Activated T-helper 2 cell treated with anti-CD3 and anti-CD28 coated beads, Interferon-gamma antibody, Interleukin-2, Interleukin-4, amounts not matched to agents 10 μg/mL and 5 μg/mL and 100 μg/mL, durations not matched to agents 14 hours and 24 hours and 36 hours (primary cell): ENCODE measurements at places on chromosomes 4 and X.

- H3K27ac ChIP-seq, result no peak overlapping the region
- H3K4me1 ChIP-seq, result no peaks in the 10 kb centered on the region
- no peak for DNase-seq
- H3K36me3 ChIP-seq, result no peaks in the 10 kb centered on the region
- H3K27me3 ChIP-seq, result peaks cover 5% of the 10 kb centered on the region
- H3K4me3 ChIP-seq, result no peak overlapping the region
Measured at GRCh38 chr4:121554382-121554781, 142.4 kb downstream of the ANXA5 start.

DNA sequence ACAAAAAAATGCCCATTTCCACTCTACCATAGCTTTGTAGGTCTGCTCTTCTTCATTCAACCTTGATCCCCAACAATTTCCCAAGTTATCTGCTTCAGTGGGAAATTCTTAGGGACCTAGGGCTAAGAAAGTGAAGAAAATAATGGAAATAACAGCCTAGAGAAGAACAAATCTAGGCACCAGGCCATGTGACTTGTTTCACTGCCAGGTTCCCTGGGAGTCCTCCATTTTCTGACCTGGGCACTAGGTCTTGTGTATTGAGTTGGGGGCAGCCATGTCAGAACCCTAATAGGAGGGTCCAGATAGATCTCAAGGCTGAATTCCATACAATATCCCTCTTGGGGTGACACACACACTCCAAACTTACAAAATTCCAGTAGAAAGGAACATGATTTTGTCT lies 194.6 kb upstream of the STK26 start:
- peak overlapping the region; percentile 79 for H3K4me3 ChIP-seq
- peaks cover 39% of the 10 kb centered on the region for H3K4me1 ChIP-seq
- no peak for DNase-seq

DNA sequence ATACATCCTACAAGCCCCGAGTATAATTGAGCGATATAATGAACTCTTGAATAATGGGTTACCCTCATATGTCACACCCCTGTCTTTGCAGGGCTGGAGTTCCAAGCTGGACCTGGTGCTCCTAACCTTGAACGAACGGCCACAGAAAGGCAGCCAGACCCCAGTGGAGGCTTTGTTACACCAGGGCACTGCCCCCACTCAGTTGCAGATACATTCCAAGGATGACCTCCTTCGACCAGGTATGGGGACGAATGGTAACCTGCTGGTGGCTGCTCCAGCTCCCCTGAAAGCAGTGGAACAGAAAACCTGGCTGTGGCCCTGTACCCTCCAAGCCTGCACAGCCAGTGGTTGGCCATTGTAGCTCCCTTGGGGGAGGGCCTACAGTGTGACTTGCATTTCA lies 56.6 kb upstream of the CCDC149 start:
- no peak overlapping the region for H3K27ac ChIP-seq
- H3K4me1 ChIP-seq, result no peaks in the 10 kb centered on the region
- no peak for DNase-seq

DNA sequence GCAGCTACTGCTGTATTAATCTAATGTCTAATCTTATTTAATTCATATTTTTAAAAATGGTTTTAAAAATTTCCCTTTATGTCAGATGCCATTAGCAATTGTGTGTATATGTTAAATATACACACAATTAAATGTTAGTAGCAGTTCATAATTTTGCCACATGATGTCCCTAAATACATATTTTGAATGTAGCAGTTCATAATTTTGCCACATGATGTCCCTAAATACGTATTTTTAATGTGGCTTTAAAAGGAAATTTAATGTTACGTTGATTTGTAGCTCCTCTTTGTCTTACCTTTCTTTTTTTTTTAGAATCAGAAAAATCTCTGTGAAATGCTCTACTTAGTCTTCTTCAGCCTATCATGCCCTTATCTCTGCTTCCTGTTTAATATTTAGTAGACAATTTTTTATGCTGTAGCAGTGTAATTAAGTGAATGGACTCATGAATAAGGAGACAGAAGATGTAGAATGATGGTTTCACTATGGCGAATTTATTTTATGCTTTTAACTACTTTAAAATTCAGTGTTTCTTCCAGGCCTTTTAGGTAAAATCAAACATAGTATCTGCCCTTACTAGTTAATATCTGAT lies 26.1 kb downstream of the RBM46 start:
- H3K27me3 ChIP-seq, result no peaks in the 10 kb centered on the region
- no peak overlapping the region for H3K27ac ChIP-seq
- no peaks in the 10 kb centered on the region for H3K36me3 ChIP-seq
- no peak for DNase-seq

DNA sequence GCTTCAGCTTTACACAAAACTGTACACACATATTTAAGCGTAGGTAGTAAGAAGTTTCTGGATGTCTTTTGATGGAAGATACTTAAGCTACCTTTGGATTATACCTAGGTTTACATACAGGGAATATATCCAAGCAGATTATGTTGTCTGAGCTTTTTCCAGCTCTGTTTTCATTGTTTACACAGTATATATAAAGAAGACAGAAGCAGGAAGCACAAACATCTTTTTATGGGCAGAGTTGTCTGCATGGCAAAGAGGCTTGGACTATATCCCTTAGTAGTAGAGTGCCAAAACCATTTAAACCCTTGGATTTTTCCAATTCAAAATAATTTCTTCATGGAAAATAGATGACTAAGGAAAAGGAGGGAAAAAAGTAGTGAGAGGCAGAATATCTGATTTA lies 329.4 kb upstream of the AGA start:
- no peaks in the 10 kb centered on the region for H3K4me1 ChIP-seq
- no peak for DNase-seq
- H3K4me3 ChIP-seq, result no peak overlapping the region
- H3K27ac ChIP-seq, result no peak overlapping the region
- no peaks in the 10 kb centered on the region for H3K36me3 ChIP-seq
- H3K27me3 ChIP-seq, result peaks cover 1% of the 10 kb centered on the region

- no peaks in the 10 kb centered on the region for H3K36me3 ChIP-seq
- H3K27ac ChIP-seq, result no peak overlapping the region
- DNase-seq, result no peak
- H3K4me1 ChIP-seq, result no peaks in the 10 kb centered on the region
- H3K27me3 ChIP-seq, result no peaks in the 10 kb centered on the region
Measured at GRCh38 chr4:58214376-58214775, 1104.2 kb upstream of the IGFBP7 start.

- H3K36me3 ChIP-seq, result no peaks in the 10 kb centered on the region
- no peaks in the 10 kb centered on the region for H3K27me3 ChIP-seq
- no peaks in the 10 kb centered on the region for H3K4me1 ChIP-seq
- DNase-seq, result no peak
Measured at GRCh38 chr4:53653484-53654053, 62.3 kb upstream of the LNX1 start.

- no peak overlapping the region for H3K27ac ChIP-seq
- no peaks in the 10 kb centered on the region for H3K27me3 ChIP-seq
- H3K4me1 ChIP-seq, result peaks cover 6% of the 10 kb centered on the region
- no peak for DNase-seq
- peaks cover 20% of the 10 kb centered on the region for H3K36me3 ChIP-seq
Measured at GRCh38 chr4:123037804-123038203, 115.4 kb upstream of the NUDT6 start.

- no peaks in the 10 kb centered on the region for H3K36me3 ChIP-seq
- H3K4me1 ChIP-seq, result no peaks in the 10 kb centered on the region
- no peak for DNase-seq
Measured at GRCh38 chrX:40494005-40494404, 86.8 kb upstream of the ATP6AP2 start.

- no peak overlapping the region for H3K4me3 ChIP-seq
- no peaks in the 10 kb centered on the region for H3K4me1 ChIP-seq
- H3K27me3 ChIP-seq, result no peaks in the 10 kb centered on the region
- no peak overlapping the region for H3K27ac ChIP-seq
- no peak for DNase-seq
Measured at GRCh38 chrX:42490111-42490510, 287.9 kb downstream of the PPP1R2C start.

DNA sequence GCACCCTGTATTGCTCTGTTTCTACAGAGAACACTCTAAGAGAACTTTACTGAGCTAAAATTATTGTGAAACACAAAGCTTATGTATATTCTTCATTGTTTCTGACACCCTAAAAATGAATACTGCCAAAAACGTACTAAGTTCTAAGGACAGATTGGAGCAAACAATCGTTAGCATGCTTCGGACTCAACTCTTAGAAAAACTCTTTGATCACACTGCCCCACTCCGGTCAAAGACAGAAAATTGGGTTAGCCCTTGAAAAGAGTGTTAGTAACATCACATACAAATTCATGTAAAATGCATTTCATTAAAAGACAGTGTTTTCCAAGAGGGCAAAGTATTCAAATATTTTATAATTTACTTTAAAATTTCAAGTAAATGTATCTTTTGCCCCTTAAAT lies 177.4 kb downstream of the DCHS2 start:
- no peak for DNase-seq
- no peak overlapping the region for H3K4me3 ChIP-seq
- H3K36me3 ChIP-seq, result no peaks in the 10 kb centered on the region
- H3K27ac ChIP-seq, result no peak overlapping the region

DNA sequence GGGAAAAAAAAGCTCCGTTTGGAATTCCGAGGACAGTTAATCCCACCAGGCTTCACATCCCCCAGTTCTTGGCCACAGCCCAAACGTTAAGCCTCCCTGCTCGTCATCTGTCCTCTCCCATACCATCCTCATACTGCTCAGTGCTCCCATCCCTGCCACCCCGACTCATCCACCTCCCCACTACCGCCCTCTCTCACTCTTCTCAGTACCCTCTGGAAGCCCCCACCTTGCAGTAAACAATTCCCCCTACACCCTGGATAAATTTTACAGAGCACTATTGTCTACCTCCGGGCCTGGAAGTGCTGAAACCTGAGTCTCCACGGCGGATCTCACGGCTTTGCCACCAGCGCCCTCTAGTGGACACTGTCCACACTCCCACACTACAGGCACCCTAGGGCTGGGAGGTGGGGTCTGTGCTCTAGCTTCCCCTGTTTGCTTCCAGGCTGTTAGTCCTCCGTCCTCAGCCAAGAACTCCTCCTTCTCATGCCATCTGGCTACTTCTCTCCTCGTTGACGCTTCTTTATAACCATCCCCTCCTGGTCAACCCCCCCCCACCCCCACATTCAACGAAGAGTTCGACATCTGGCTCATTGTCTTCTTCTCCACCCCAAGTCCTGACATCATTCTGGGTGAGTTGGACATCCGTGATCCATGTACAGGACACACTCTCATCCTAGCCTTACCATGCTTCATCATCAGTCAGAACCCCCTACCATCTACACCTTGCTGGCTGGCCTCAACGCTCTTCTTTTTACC lies 54.5 kb downstream of the RTL9 start:
- H3K27me3 ChIP-seq, result peaks cover 5% of the 10 kb centered on the region
- H3K27ac ChIP-seq, result no peak overlapping the region
- H3K4me1 ChIP-seq, result peaks cover 7% of the 10 kb centered on the region
- H3K4me3 ChIP-seq, result no peak overlapping the region
- H3K36me3 ChIP-seq, result no peaks in the 10 kb centered on the region

GRCh38 chr4:188986271-188986689 lies 847.0 kb downstream of the TRIML1 start:
- no peaks in the 10 kb centered on the region for H3K27me3 ChIP-seq
- no peak overlapping the region for H3K27ac ChIP-seq
- no peak overlapping the region for H3K4me3 ChIP-seq
- no peak for DNase-seq
- H3K4me1 ChIP-seq, result no peaks in the 10 kb centered on the region

- peaks cover 38% of the 10 kb centered on the region for H3K36me3 ChIP-seq
- no peaks in the 10 kb centered on the region for H3K27me3 ChIP-seq
- DNase-seq, result peak; percentile 73
- peaks cover 82% of the 10 kb centered on the region for H3K4me1 ChIP-seq
- H3K27ac ChIP-seq, result peak overlapping the region; percentile 90
Measured at GRCh38 chrX:19747652-19748610, 139.5 kb downstream of the SH3KBP1 start.

- no peak overlapping the region for H3K27ac ChIP-seq
- H3K4me1 ChIP-seq, result no peaks in the 10 kb centered on the region
- H3K4me3 ChIP-seq, result no peak overlapping the region
- peaks cover 3% of the 10 kb centered on the region for H3K36me3 ChIP-seq
- DNase-seq, result no peak
- H3K27me3 ChIP-seq, result no peaks in the 10 kb centered on the region
Measured at GRCh38 chrX:2261831-2262667, 238.7 kb downstream of the DHRSX start.

- no peaks in the 10 kb centered on the region for H3K36me3 ChIP-seq
- H3K4me3 ChIP-seq, result no peak overlapping the region
- no peak overlapping the region for H3K27ac ChIP-seq
- no peaks in the 10 kb centered on the region for H3K27me3 ChIP-seq
Measured at GRCh38 chr4:41652971-41653370, 95.6 kb downstream of the PHOX2B start.

DNA sequence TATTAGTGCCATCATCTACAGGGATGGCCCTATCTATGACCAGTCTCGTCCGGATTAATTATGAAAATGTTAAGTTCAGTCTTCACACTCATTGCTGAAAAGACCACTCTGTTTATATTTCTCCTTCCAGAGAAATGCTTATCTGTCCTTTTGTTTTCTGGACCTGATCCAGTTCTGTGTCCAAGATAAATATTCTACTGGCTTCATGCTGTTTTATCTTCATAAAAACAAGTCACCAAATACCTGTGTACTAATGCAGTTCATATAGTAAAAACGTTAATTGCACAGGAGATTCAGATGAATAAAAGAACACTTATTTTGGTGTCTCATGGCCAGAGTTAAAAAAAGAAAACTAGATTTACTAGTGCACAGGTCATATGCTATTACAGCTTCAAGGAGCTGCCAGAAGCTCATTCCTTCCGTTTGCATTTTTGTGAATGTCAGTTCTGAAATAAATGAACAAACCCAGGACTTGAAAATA lies 17.3 kb downstream of the FNIP2 start:
- H3K36me3 ChIP-seq, result no peaks in the 10 kb centered on the region
- H3K4me3 ChIP-seq, result no peak overlapping the region
- H3K27ac ChIP-seq, result no peak overlapping the region
- DNase-seq, result no peak

- H3K4me3 ChIP-seq, result no peak overlapping the region
- no peaks in the 10 kb centered on the region for H3K27me3 ChIP-seq
- peaks cover 13% of the 10 kb centered on the region for H3K4me1 ChIP-seq
- DNase-seq, result no peak
- no peaks in the 10 kb centered on the region for H3K36me3 ChIP-seq
- H3K27ac ChIP-seq, result no peak overlapping the region
Measured at GRCh38 chr4:142452161-142452855, 393.8 kb downstream of the INPP4B start.

DNA sequence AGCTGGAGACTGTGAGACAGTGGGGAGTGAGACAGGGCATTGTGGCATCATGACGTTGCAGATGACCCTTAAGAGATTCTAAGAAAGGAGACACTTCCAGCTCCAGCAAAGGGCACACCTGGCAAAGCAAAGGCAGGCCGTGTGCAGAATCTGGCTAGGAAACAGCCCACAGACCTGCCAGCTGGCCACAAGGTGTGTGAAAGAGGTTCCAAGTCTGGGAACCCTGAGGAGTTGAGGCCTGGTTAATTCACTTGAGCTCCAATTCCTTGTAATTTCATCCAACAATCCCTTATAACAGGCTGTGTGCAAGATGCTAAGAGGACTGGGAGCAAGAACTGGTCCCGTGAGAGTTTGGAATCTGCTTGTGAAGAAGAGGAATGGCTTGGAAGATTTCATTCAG lies 72.8 kb upstream of the FAM9A start:
- no peak overlapping the region for H3K27ac ChIP-seq
- no peak overlapping the region for H3K4me3 ChIP-seq
- H3K36me3 ChIP-seq, result no peaks in the 10 kb centered on the region

GRCh38 chrX:52424656-52425055 lies 55.8 kb downstream of the XAGE2 start:
- DNase-seq, result no peak
- no peaks in the 10 kb centered on the region for H3K4me1 ChIP-seq
- no peaks in the 10 kb centered on the region for H3K36me3 ChIP-seq
- no peaks in the 10 kb centered on the region for H3K27me3 ChIP-seq
- no peak overlapping the region for H3K27ac ChIP-seq
- no peak overlapping the region for H3K4me3 ChIP-seq
